ENCODE measurements at places on chromosomes 5 and 9. TPM values are rescaled to one million over a fixed set of nuclear protein-coding genes. Genes with fewer than 3 reads are reported as not detected.

DNA sequence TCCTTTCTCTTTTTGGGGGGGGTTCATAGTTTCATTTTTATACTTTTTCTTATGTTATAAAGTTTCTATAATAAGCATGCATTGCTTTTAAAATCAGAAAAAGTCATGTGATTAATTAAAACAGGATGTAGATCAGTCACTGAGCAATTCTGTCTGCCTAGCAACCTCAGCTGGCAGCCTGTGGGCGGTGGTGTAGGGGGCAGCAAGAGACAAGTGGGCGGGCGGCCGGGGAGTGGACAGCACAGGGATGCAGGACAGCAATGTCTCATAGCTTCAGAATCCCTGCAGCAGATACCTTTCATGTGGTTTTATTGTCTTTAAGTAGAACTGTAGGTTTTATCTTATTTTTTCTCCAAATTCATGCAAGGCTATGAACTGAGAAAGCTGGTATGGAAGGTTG, 101.9 kb upstream of the S1PR3 start:
- no peak for DNase-seq

Gene NUDT2
- 34.0 TPM for total RNA-seq

DNA sequence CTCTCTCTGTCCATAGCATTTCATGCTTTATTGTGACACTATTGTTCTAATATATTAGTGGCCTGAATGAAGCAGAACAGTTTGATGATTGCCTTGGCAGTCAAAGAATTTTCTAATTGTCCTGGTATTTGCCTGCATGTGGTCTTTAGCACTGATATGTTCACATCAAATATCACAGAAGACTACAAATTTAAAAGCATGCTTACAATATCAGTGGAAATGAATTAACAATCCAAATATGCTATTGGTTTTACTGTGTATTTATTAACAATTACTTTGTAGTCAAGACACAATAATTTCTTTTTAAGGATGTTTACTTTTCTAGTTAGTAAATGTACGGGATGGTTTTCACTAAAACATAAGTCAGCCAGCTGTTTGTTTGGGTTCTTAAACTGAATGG, 18.3 kb downstream of the EFNA5 start:
- DNase-seq: no peak

GRCh38 chr5:64693636-64694035, 3.3 kb downstream of the SHISAL2B start:
- no peak for DNase-seq

Gene ARID3C
- not detected for total RNA-seq

DNA sequence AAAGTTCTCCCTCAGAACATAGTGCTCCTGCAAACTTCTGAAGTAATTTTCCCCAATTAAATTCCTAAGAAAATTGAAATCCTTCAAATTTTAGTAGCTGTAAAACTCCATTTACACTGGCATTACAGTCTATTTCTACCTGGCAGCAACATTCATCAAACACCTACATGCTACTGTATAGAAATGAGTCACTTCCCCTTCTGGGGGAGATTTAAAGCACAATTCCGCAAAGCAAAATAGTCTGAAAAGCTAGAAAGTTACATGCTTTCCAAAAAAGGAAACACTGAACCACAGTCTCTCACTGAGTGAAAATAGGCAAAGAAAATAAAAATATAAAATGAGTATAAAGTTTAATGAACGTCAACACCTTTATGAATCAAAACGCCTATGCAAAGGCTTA, 43.3 kb downstream of the MCTP1 start:
- no peak for DNase-seq

Gene RNF208
- 0.76 TPM for total RNA-seq

All from glomerular endothelial cell (primary cell).